Thoracic aorta (tissue), 2 donors: ENCODE measurements at places on chromosomes 7 and 10. TPM values are rescaled to one million over a fixed set of nuclear protein-coding genes. Genes with fewer than 3 reads are reported as not detected.

MKX gene
- 2.7 TPM for total RNA-seq

C10orf95 gene
- total RNA-seq, result not detected

GRCh38 chr7:108239501-108240225 lies 109.5 kb upstream of the LAMB4 start:
- H3K36me3 ChIP-seq, result no peaks in the 10 kb centered on the region
- DNase-seq, result no peak
- H3K27ac ChIP-seq, result no peak overlapping the region
- H3K4me1 ChIP-seq, result no peaks in the 10 kb centered on the region

DNA sequence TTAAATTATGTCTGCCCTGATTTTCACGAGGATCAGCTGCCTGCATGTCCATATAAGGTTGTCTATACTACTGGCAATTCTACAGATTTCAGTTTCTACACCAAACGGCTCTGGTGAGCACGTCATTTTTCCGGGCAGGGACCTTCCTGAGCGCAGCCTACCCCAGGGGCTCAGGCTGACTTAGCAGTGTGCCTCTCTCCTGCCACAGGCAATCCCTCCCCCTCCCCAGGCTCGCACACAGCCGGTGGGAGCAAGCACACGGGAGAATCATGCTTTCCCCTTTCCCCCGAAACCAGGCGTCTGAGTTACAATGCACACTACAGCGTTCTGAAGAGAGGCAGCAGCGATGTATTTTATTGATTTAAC lies 1.7 kb downstream of the KLF6 start:
- H3K27ac ChIP-seq, result peak overlapping the region; percentile 96
- peaks cover 11% of the 10 kb centered on the region for H3K4me1 ChIP-seq
- peaks cover 35% of the 10 kb centered on the region for H3K36me3 ChIP-seq
- peak overlapping the region; percentile 83 for H3K4me3 ChIP-seq

GRCh38 chr7:92854501-92855238 lies 18.3 kb upstream of the CDK6 start:
- H3K36me3 ChIP-seq, result no peaks in the 10 kb centered on the region
- H3K4me3 ChIP-seq, result peak overlapping the region; percentile 11
- peaks cover 9% of the 10 kb centered on the region for H3K4me1 ChIP-seq
- H3K27ac ChIP-seq, result no peak overlapping the region
- no peaks in the 10 kb centered on the region for H3K27me3 ChIP-seq

GRCh38 chr10:112497347-112497950 lies 50.4 kb downstream of the VTI1A start:
- H3K27me3 ChIP-seq, result no peaks in the 10 kb centered on the region
- H3K4me3 ChIP-seq, result no peak overlapping the region
- DNase-seq, result no peak
- no peaks in the 10 kb centered on the region for H3K36me3 ChIP-seq
- H3K27ac ChIP-seq, result no peak overlapping the region
